ENCODE measurements at places on chromosomes 4 and X. TPM values are rescaled to one million over a fixed set of nuclear protein-coding genes. Genes with fewer than 3 reads are reported as not detected.
A peak's percentile ranks its signal among the peaks of the same experiment; 100 is the strongest.

DNA sequence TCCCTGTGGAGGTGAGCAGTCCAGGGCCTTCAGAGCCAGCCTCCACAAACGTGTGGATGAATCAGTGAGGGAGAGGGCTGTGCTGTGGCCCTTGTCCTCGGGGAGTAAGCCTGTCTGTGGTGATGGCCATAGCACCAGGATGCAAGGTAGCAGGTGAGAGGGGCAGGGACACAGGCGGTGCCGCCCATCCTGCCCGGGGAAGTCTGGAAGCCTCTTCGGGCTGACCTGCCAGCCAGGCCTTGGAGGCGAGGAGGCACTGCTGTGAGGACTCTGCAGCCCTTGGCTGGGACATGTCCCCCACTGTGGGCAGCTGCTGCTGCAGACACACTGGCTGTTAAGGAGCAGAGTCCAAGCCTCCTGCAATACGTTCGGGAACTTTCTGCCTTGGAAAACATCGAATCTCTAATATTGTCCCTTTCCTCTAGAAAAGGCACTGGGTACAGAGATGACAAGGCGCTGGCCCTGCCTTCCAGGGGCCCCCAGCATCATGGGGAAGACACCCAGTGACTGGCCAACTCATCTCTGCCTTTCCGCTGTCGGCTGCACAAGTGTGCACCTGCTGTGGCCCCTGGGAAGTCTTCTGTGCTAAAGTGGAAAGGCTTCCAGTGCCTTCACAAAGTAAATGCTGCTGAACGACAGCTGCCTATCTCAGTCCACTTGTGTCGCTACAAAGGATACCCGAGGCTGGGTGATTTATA is 101.4 kb downstream of the ADRA2C start:
- DNase-seq: no peak

GRCh38 chrX:150094375-150094774 is 156.1 kb upstream of the EOLA2 start:
- DNase-seq: no peak

CTSO gene
- total RNA-seq: 4.8 TPM

- peak; percentile 81 for DNase-seq
Measured at GRCh38 chr4:6271701-6272465, 2.2 kb downstream of the WFS1 start.

DNA sequence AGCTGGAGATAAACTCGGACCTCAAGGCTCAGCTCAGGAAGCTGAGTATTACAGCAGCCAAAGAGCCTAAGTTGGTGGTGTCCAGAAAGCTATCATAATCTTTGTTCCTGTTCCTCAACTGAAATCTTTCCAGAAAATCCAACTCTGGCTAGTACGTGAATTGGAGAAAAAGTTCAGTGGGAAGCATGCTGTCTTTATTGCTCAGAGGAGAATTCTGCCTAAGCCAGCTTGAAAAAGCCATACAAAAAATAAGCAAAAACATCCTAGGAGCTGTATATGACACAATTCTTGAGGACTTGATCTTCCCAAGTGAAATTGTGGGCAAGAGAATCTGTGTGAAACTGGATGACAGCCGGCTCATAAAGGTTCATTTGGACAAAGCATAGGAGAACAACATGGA is 74.6 kb downstream of the SHISA3 start:
- DNase-seq: no peak

SULT1B1 gene
- total RNA-seq: 0.24 TPM

DNA sequence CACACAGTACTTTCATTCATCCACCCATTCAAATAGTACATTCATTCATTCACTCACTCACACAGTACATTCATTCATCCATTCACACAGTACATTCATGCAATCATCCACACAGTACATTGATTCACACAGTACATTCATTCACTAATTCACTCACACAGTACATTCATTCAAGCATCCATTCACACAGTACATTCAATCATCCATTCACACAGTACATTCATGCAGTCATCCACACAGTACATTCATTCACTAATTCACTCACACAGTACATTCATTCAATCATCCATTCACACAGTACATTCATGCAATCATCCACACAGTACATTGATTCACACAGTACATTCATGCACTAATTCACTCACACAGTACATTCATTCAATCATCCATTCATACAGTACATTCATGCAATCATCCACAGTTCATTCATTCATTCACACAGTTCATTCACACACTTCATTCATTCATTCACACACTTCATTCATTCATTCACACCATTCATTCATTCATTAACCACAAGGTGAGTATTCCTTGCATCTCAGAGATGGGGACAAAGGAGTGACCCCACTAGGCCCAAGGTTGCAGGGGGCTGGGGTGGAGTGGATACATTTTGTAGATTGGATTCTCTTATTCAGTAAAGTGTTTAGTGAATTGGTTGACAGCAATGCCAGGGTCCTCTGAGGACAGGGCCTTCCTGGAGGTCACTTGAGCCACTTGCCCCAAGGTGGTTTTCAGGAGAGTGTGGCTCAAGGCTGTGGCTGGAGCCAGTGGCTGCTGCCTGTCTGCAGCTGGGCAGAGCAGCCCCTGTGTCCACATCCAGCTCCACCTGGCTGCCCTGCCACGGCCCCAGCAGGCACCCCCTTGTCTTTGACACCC is 4.3 kb upstream of the SPON2 start:
- no peak for DNase-seq

APELA gene
- not detected for total RNA-seq

- no peak for DNase-seq
Measured at GRCh38 chr4:118337954-118338353, 14.8 kb downstream of the PRSS12 start.

GRCh38 chr4:183610033-183610432 is 49.0 kb downstream of the RWDD4 start:
- DNase-seq: no peak

DNA sequence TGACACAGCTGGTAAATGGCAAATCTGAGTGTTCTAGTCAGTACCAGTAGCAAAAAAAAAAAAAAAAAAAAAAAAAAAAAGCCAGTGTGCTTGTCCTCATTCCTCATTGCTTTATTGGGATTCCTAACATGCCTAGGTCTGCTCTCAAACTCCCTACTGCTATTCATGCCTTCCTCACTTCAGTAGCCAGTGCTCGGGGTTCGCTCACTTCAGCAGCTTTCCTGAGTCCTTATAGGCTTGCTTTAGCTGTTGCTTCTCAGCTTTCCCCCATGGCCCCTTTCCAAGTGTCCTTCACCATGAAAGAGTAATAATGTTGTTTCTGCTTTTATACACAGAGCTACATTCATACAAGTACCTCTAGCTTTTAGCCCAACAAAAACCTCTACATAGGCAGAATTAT is 30.8 kb downstream of the SLITRK2 start:
- no peak for DNase-seq

DNA sequence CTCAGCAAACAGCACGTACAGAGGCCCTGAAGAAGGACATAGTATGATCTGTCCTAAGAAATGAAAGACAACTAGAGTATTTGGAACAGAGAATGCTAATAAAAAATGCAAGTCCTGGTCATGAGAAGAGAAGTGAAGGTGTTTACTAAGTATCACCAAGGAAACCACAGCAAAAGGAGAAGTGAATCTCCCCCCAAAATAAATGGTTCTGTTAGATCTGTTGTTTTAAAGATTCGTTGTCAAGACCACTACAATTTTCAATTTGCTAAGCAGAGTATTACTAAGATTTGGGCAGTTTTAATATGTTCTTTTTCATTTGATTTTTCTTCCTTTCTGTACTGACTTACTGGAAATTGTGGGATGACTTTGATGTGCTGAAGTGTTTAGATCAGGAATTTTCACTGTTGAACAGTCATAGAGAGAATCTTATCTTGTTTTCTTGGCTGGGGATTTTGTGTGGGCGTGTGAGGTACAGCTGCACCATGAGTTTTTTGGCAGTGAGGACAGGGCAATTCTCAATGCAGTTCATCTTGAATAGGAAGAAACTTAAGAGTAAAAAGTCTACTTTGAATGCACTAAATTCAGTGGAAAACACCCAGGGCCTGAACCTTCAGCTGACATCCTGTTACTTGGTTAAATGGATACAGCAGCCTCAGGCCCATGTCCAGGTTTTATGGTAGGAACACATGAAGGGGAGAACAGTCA is 132.2 kb downstream of the STIM2 start:
- DNase-seq: no peak

GRCh38 chr4:72275381-72275780 is 243.6 kb downstream of the NPFFR2 start:
- DNase-seq: no peak

DNA sequence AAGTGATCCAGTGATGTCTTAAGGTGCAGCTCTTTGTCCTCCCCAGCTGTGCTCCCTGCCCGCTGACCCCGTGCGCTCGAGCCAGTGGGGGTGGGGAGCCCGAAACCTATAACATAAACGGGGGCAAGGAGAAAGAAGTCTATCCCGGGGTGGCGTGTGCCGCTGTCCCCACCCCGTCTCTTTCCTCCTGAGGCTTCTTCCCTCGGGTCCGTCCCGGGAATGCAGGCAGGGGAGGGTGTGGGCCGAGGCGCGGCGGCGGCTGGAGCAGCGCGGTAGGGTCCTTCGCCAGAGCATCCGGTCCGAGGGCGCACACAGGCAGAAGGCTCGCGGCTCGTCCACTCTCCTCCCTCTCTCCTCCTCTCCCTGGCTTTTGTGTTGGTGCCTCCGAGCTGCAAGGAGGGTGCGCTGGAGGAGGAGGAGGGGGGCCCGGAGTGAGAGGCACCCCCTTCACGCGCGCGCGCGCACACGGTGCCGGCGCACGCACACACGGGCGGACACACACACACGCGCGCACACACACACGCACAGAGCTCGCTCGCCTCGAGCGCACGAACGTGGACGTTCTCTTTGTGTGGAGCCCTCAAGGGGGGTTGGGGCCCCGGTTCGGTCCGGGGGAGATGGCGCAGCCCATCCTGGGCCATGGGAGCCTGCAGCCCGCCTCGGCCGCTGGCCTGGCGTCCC is at the start of gene RAB33A:
TSS of gene RAB33A (plus strand) at position 517 of the 681 bp plus-strand sequence. CDS start at position 618, 101 bp downstream.
- no peak for DNase-seq

AGTR2 gene
- total RNA-seq: not detected

DNA sequence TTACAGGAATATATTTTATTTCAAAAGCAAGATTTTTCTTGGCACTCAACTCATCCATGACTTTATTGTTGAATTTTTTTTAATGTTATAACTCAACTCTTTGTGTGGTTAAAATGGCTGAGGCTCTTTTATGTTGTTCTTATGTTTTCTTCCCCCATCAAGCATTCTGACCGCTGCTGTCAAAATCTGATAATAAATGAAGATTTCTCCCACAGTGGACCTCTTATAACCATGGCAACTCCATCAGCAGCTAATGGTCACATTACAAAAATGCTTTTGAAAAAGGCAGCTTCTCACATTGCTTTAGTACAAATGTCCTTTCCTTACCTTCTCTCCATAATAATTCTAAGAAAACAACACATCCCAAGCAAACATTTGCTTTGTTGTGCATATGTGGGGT is 96.0 kb upstream of the ATOH1 start:
- no peak for DNase-seq

GRCh38 chr4:165464813-165465381 is 86.1 kb downstream of the CPE start:
- DNase-seq: no peak

DNA sequence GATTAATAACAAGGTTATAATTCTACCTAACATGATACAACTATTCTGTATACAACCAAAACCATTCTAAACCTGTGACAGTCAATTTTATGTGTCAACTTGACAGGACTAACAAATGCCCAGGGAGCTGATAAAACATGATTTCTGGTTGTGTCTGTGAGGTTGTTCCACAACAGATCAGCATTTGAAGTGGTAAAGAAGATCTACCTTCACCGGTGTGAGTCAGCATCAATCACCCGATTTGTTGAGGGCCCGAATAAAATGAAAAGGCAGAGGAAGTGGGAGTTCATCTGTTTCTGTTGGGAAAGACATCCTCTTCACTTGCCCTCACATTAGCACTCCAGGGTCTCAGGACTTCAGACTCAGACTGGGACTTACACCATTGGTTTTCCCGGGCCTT is 187.9 kb downstream of the MAB21L2 start:
- no peak for DNase-seq

NXF2B gene
- not detected for total RNA-seq

DNA sequence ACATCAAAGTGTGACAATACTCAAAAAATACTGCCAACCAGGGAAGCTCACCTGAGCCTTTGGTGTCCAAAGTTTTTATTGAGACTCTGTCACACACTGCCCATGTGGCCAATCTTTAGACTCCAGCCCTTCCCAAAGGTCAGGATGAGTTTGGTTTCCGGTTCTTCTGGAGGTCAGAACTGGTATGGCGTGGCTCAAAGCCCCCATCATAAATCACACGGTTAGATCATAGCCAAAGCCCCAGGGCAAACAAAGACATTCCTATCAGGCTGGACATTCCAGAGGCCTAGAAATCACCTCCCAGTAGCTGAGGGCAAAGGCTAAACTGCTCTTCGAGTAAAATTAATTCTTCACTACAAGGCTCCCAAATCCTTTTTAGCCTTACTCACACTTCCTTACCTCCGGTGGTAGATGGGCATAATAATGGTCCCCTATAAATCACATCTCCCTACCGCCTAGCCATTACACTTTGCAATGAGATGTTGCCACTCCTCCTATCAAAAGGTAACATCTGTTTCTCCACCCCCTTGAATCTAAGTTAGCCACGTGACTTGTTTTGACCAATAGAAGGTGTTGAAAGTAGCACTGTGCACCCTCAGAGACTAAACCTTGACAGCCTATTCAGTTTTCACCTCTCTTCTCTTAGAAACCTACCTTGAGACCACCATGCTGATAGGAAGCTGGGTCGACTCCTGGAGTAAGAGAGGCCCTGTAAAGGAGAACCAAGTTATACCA is 137.8 kb upstream of the DUSP21 start:
- DNase-seq: peak; percentile 24

GRCh38 chr4:175369087-175369486 is 443.0 kb downstream of the GPM6A start:
- no peak for DNase-seq

GRCh38 chr4:34293459-34293858 is 1950.9 kb downstream of the ARAP2 start:
- no peak for DNase-seq

DNA sequence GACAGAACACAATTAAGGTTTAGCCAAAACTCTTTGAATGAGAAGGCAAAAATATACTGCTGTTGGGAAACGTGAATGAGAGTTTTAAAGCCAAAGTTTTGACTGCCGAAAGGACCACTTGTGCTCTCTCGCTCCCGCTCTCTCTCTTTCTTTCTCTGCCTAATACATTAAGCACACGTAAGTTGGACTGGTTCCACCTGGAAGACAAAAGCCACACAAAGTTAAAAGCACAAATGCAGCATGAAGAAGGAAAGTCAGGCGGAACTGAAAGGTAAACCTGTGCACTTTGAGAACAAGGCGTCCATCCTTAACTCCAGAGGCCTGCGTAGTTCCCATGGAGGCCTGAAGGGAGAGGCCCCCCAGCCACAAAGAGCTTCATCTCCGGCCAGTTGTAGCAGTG is 1.9 kb downstream of the DCAF12L2 start:
- DNase-seq: no peak

GRCh38 chr4:14247767-14248166 is 620.2 kb upstream of the BOD1L1 start:
- no peak for DNase-seq

DNA sequence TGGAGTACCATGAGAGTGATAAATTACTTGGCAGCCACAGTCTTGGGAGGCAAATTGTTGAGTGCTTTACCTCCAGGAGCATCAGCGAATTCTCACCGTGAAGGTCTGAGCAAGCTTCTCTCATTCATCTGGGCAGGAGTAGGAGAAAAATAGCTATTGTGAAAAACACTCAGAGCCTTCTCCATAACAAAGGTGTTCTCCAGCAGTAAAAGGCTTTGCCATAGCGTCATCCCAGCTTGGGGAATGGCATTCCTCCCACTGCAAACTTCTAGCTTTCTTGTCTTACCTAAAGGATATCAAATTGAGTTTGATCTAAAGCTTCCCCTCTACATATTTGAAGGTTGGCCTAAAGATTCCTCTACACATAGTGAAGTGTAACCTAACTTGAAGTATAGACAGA is 29.8 kb upstream of the MAGEA11 start:
- no peak for DNase-seq

MBTPS2 gene
- 16.9 TPM for total RNA-seq

RAB9B gene
- total RNA-seq: not detected
